ENCODE measurements at places on chromosomes 3 and 15. TPM values are rescaled to one million over a fixed set of nuclear protein-coding genes. Genes with fewer than 3 reads are reported as not detected.

Gene PCOLCE2
- total RNA-seq = 6.3 TPM

Gene RFT1
- 25.1 TPM for total RNA-seq

Gene IL5RA
- total RNA-seq = not detected

Gene APBA2
- total RNA-seq = 5.1 TPM

Gene C3orf49
- not detected for total RNA-seq

Gene NKTR
- 48.0 TPM for total RNA-seq

Gene ZPLD1
- 0.07 TPM for total RNA-seq

Gene CIB2
- 5.6 TPM for total RNA-seq

Gene EPHB1
- total RNA-seq = 0.07 TPM

Gene ATP2B2
- total RNA-seq = not detected

Gene XCR1
- total RNA-seq = not detected

Gene GOLGA6D
- under 0.01 TPM for total RNA-seq

Gene SLC27A2
- 10.9 TPM for total RNA-seq

Gene NME9
- total RNA-seq = not detected

Gene INSYN1
- 1.7 TPM for total RNA-seq

Gene HCN4
- total RNA-seq = not detected

Gene CCK
- 4.8 TPM for total RNA-seq

Gene PLIN1
- total RNA-seq = 0.34 TPM

Gene ARL6
- 3.4 TPM for total RNA-seq

Gene LEKR1
- total RNA-seq = 0.68 TPM

Gene ASB14
- not detected for total RNA-seq

Gene GCNT3
- total RNA-seq = 3.4 TPM

Gene TCAIM
- 30.6 TPM for total RNA-seq

Gene CXCR6
- total RNA-seq = not detected

Gene PDE8A
- total RNA-seq = 23.1 TPM

Gene ACKR4
- total RNA-seq = not detected

Gene MYLK
- total RNA-seq = 26.0 TPM

Gene PRSS50
- total RNA-seq = not detected

Gene GOLGA8G
- 0.07 TPM for total RNA-seq

Gene NDUFB4
- total RNA-seq = 27.8 TPM

Gene PPM1L
- 4.1 TPM for total RNA-seq

Gene DET1
- total RNA-seq = 3.8 TPM

Gene GPR87
- 121 TPM for total RNA-seq

Gene SAMD7
- total RNA-seq = not detected

Gene INAFM2
- 12.7 TPM for total RNA-seq

Gene MESP2
- 0.21 TPM for total RNA-seq

Gene PIGZ
- total RNA-seq = 0.34 TPM

Gene NDUFAF3
- total RNA-seq = 57.4 TPM

Gene ANKUB1
- 4.1 TPM for total RNA-seq

Gene SEMA5B
- total RNA-seq = 0.34 TPM

Gene RBP2
- total RNA-seq = not detected

Gene LRRC49
- 9.5 TPM for total RNA-seq

Gene NMB
- 1.2 TPM for total RNA-seq

Gene GOLGA6L9
- 9.2 TPM for total RNA-seq

Gene CCNB2
- total RNA-seq = 1.7 TPM

Gene CHRNA7
- total RNA-seq = 0.50 TPM

Data from nasal cavity respiratory epithelium epithelial cell of viscerocranial mucosa (primary cell).